Smooth muscle cell of bladder (primary cell): ENCODE measurements at places on chromosomes 2 and 18. TPM values are rescaled to one million over a fixed set of nuclear protein-coding genes. Genes with fewer than 3 reads are reported as not detected.

Gene TCF23
- total RNA-seq: not detected in 2 replicates

Gene RPRM
- not detected in 2 replicates for total RNA-seq

Gene SERPINB2
- total RNA-seq: 0.74 and 1.00 TPM in 2 replicates

Gene ATP9B
- 26.2 and 27.1 TPM in 2 replicates for total RNA-seq

Gene ACKR3
- total RNA-seq: 23.9 and 44.9 TPM in 2 replicates

Gene GNLY
- not detected in 2 replicates for total RNA-seq

Gene DUSP2
- 0.28 and 1.8 TPM in 2 replicates for total RNA-seq

Gene IL36A
- not detected in 2 replicates for total RNA-seq

Gene ZDBF2
- 15.3 and 16.8 TPM in 2 replicates for total RNA-seq

Gene MYO3B
- 0.18 and 1.1 TPM in 2 replicates for total RNA-seq

Gene IL18RAP
- not detected in 2 replicates for total RNA-seq

Gene GBX2
- 0.14 TPM in 1 of 2 replicates, not detected in the other for total RNA-seq

Gene PXDN
- total RNA-seq: 254 and 356 TPM in 2 replicates
